ENCODE measurements at places on chromosomes 6 and 20. TPM values are rescaled to one million over a fixed set of nuclear protein-coding genes. Genes with fewer than 3 reads are reported as not detected.

The ZNF311 gene
- 0.34 TPM for total RNA-seq

The VIP gene
- 0.12 TPM for total RNA-seq

The PTPRT gene
- total RNA-seq: 1.5 TPM

The RAMACL gene
- total RNA-seq: 2.9 TPM

The HLA-DQA2 gene
- total RNA-seq: not detected

The OR2H2 gene
- total RNA-seq: not detected

GRCh38 chr6:89459501-89459900 lies 26.5 kb downstream of the ANKRD6 start:
- no peak for DNase-seq

- DNase-seq: no peak
These were observed 1348.2 kb upstream of the GJE1 start for GRCh38 chr6:140784573-140784972.

GRCh38 chr20:62143957-62144825 lies 622 bp downstream of the SS18L1 start:
- DNase-seq: peak; percentile 79

GRCh38 chr6:143687591-143687990 lies 9.8 kb downstream of the PHACTR2 start:
- no peak for DNase-seq

- no peak for DNase-seq
These were observed 232.8 kb downstream of the CDH26 start for GRCh38 chr20:60191014-60191413.

GRCh38 chr6:169843110-169843509 lies 91.7 kb downstream of the ERMARD start:
- DNase-seq: no peak

GRCh38 chr6:3336859-3337515 lies 78.2 kb downstream of the PSMG4 start:
- DNase-seq: no peak

DNA sequence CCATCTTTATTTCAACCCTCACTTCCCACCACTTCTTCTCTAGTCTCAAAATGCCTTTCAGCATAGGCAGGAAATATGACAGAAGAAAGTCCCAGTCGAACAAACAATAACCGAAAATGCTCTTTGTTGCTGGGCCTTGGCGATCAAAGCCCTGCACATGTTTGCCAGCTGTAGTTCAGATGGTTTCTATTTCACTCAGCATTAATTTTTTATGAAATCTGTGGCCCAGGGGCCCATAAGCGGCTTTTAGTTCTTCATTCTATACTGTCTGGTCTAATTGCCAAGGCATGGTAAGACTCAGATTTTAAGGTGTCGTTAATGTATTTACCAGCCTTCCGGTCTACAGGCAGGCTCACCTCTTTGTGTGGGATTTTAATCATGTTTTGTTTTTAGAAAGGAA lies 10.9 kb upstream of the F13A1 start:
- no peak for DNase-seq

- DNase-seq: no peak
These were observed 157.4 kb upstream of the LAMA2 start for GRCh38 chr6:128725271-128726233.

DNA sequence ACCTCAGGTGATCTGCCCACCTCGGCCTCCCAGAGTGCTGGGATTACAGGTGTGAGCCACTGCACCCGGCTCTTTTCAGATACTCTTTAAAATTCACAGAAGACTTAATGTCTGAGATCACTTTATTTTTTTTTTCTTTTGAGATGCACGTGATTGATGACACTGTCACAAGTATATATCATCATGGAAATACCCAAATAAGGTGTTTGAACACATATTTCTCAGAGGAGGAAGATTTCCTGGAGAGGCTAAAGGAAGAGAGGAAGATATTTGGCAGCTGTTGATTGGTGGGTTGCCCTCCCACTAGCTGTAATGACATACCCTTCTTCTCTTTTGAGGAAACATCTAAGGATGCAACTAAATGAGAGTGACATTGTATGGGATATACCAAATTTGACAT lies 225.9 kb upstream of the CITED2 start:
- DNase-seq: no peak

Measured in pancreas (tissue), 10 donors.